Uterine smooth muscle cell (primary cell): ENCODE measurements at places on chromosomes 3 and 15. TPM values are rescaled to one million over a fixed set of nuclear protein-coding genes. Genes with fewer than 3 reads are reported as not detected.

PLSCR5 gene
- total RNA-seq, result not detected in 2 replicates

AMIGO3 gene
- 1.1 TPM in 1 of 2 replicates, not detected in the other for total RNA-seq

CHP1 gene
- 55.9 and 67.5 TPM in 2 replicates for total RNA-seq

GORASP1 gene
- 31.0 and 34.9 TPM in 2 replicates for total RNA-seq

TIPARP gene
- 44.5 and 45.7 TPM in 2 replicates for total RNA-seq

RBSN gene
- total RNA-seq, result 29.0 and 30.4 TPM in 2 replicates

RAB5A gene
- 65.1 and 65.5 TPM in 2 replicates for total RNA-seq

THRB gene
- total RNA-seq, result 0.77 and 1.6 TPM in 2 replicates

LRRC31 gene
- total RNA-seq, result not detected in 2 replicates

BNC1 gene
- total RNA-seq, result 10.0 and 11.3 TPM in 2 replicates

ACOX2 gene
- 7.7 and 10.2 TPM in 2 replicates for total RNA-seq

TJP1 gene
- 69.2 and 69.4 TPM in 2 replicates for total RNA-seq

UBAP1L gene
- total RNA-seq, result 1.3 and 1.7 TPM in 2 replicates

RTP1 gene
- total RNA-seq, result not detected in 2 replicates

TMEM108 gene
- under 0.01 and 0.12 TPM in 2 replicates for total RNA-seq

DZIP3 gene
- total RNA-seq, result 14.5 and 16.6 TPM in 2 replicates
